ENCODE measurements at places on chromosomes 6 and 20.

GRCh38 chr6:10419749-10420545, 5.1 kb upstream of the TFAP2A start:
- DNase-seq: no peak

DNA sequence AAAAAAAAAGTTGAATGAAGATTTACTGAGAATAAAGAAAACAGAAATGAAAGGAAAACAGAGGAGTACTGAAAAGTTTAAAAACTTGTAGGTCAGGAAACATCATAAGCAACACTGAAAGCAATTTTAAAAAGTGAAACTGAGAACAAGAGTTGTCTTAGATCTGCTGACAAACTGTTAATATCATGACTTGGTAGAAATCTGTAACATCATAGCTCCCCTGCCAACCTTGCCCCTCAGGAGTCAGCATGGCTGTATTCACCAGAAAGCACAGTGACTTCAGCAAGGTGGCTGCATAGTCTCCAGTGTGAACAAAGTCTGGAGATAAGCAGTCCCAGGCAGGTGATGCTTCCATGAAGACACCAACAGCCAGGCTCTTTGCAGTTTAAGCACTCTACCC, 5.3 kb downstream of the NAA20 start:
- DNase-seq: no peak

DNA sequence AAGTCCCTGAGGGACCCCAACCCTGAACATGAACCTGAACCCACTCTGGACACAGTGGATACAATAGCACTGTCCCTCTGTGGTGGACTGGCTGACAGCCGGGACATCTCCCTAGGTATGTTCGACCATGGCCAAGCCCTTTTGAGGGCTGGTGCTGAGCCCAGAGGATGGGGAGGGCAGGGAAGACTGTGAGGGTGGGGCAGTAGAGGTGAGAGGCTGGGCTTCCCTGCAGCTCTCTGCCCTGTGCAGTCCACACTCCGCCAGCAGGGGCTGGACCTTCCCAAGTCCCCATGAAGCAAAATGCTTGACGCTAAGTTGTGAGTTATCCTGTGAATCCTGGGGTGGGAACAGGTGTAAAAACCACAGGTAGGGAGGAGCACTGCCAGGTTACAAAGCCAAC, 11.5 kb downstream of the LPIN3 start:
- peak; percentile 57 for DNase-seq

GRCh38 chr6:159608961-159609651, 83.9 kb downstream of the SOD2 start:
- peak; percentile 79 for DNase-seq

DNA sequence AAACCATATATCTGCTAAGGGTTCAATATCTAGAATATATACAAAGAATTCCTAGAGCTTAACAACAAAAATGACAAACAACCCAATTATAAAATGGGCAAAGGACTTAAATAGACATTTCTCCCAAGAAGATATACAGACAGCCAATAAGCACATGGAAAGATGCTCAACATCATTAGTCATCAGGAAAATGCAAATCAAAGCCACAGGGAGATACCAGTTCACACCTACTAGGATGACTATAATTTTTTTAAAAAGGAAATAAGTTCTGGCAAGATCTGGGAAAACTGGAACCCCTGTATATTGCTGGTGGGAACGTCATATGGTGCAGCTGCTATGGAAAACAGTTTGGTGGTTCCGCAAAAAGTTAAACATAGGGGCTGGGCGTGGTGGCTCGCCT, 116.2 kb upstream of the MYL9 start:
- DNase-seq: no peak

DNA sequence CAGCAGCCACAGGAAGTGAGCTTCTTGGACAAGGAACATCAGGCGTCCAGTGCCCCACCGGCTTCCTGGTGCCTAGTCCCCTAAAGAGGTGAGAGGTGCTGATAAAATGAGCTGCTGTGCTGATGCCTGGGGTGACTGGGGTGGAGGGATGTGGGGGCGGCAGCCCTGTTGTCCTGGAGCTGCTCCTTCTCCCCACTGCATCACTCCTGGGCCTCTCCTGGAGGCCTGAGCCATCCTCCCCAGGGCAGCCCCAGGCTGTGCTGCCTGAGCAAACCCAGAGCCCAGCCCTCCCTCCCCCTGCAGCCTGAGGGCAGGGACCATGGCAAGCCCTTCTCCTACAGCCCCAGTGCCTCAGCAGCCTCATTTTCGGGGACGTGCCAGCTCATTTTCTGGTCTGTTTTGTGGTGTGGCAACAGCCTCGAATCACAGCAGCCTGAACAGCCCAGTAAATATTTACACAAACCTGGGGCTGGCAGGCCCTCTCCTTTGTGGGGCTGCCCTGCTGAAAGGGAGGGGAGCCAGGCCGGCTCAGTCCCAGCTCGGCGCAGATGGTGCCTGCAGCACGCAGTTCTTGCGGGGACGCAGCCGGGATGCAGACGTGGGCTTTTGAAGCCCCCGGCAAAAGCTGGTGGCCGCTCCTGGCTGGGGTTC, 259.9 kb downstream of the DLL1 start:
- DNase-seq: peak; percentile 53

DNA sequence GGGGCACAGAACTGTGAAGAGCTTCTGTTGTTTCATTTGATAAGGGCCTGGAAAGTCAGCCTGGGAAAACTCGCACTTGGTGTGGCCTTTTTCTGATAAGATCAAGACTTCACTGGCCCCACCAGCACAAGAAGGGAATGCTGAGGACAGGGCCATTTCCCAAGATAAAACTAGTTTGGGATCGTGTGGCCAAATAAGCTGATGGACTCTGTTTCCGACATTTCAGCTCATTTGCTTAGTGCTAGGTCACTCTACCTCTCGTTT, 116.0 kb downstream of the CLIC5 start:
- DNase-seq: no peak

GRCh38 chr6:90753820-90754643, 167.2 kb upstream of the MAP3K7 start:
- DNase-seq: no peak

GRCh38 chr6:118789419-118789818, 104.5 kb upstream of the ASF1A start:
- peak; percentile 13 for DNase-seq

DNA sequence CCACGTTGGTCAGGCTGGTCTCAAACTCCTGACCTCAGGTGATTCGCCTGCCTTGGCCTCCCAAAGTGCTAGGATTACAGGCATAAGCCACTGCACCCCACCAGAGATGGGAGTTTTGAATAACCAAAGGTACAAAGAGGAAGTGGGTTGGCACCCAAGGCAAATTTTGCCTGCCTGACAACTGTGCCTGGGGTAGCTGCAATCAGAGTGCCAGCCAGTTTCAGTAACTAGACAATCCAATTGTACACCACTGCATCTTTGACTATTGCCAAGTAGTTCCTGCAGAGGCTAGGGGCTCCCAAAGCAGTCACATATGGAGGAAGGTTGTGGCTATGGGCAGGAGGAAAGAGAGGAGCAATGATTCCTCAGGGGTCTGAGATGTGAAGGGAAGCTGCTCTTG, 16.6 kb downstream of the ZC3H12D start:
- DNase-seq: no peak

- no peak for DNase-seq
These were observed 73.4 kb upstream of the NOX3 start for GRCh38 chr6:155528982-155529453.

DNA sequence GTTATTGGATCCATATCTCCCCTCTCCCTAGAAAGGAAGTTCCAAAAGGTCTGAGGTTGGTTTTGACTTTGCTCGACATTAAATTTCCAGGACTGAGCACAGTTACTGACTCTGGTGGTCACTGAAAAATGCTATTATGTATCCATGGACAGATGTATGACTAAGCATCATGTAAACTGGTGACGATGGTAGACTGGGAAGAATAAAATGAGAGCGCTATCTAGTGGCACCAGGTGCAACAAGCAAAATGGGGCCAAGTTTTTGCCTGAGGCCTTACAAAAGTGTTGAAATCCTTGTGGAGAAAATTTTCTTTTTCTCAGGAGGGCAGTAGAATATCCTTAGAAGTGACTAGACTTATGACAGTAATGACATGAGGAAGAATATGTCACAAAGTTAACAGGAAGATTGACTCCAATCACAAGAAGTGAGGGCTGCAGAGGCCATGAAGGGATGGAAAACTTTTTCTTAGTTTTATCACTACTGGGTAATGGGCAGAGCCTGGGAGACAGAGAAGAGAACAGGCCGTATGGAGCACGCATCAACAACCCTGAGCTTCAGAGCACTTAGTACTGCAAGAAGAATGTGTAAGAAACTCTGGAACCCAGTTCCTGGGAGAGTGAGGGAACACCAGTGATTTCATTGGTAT, 88.9 kb upstream of the ELOVL5 start:
- peak; percentile 62 for DNase-seq

DNA sequence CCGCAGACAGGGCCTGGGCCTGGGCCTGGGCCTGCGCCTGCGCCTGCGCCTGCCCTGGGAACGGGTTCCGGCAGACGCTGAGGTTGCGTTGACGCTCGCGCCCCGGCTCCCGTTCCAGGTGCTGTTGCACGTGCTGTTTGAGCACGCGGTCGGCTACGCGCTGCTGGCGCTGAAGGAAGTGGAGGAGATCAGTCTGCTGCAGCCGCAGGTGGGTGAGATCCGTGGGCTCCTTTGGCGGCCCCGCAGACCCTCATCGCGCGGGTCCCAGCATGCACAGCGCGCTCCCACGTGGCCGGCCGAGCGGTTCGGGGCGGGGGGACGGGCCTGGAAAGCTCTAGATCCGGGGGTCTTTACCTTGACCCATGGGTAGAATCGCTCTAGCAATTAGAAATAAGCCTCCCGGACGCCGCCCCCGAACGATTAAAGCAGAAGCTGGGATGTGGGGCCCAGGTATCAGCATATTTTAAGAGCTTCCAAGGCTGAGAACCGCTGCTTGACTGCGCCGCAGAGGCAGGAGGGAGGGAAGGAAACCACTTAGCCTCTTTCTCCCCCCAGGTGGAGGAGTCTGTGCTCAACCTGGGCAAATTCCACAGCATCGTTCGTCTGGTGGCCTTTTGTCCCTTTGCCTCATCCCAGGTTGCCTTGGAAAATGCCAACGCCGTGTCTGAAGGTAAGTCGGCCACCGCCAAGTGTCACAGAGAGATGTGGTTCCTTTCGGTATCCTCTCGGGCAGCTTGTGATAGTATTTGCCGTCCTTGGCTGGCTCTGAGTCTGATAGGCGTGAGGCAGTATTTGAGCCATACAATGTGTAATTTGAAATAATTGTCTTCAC, 508 bp downstream of the NOP56 start:
- DNase-seq: no peak

- peak; percentile 50 for DNase-seq
These were observed 66.3 kb upstream of the FBXL4 start for GRCh38 chr6:99014061-99014460.

DNA sequence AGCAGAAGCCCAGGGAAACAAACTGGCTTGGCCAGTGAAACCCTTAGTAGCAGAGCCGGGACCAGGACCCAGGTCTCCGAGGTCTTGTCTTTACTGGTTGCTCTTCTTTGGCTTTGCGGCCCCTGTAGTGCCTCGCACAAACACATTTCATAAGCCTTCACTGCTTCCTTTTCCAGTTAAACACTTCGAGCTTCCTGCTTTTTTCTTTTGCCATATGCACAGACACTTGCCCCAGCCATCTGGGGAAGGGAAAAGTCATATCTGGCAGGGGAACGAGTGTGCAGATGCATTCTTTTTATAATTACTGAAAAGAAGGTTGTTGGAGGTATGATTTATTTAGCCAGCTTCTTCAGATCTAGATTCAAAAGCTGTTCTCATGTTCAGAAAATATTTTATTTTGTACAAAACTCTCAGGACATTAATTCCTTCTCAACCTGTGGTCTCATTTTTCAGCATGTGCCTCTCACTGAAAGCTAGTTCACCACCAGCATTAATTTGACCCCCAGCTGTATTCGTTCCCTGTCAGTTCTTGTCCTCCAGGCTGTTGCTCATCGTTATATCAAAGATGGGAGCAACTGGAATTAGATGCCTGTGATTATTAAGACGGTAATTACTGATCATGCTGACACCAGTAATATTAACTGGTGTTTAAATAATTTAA, 19.2 kb downstream of the KLHL32 start:
- no peak for DNase-seq

- no peak for DNase-seq
These were observed 22.3 kb upstream of the PXDC1 start for GRCh38 chr6:3773678-3774298.

DNA sequence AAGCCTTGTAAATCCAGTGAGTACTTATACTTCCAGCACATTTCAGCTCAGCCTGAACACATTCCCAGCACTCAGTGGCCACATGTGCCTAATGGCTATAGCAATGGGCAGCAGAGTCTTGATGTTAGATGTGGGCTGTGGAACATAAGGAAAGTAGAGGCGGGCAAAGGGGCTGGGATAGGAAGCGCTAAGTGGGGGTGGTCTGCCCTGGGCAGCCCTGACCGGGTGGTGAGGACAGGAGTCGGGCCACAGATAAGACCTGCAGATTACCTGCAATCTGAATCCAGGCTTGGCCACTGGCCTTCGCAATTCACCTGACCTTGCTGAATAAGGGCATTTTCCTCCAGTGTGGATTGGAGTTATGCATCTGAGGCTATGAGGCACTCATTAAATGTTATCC, 11.1 kb upstream of the HMGA1 start:
- DNase-seq: no peak

DNA sequence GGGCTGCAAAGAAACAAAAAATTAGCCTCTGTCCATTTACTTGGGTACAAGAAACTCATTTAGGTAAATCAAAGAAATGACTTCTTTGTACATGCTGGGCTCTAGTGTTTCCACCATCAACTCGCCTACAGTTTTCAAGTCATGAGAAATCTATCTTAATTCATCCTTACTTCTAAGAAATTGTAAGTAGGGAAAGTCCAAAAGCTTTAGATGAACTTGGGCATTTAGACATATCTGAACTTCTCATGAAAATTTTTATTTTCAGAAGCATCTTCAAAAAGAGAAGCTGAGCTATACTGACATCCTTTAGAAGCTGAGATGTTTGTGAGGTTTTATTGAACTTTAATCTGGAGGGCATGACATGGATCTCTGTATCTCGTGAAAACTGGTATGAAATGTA, 117.3 kb downstream of the MYB start:
- no peak for DNase-seq

Data from islet precursor cell (in vitro differentiated cells).